ENCODE measurements at places on chromosomes 2 and 18. TPM values are rescaled to one million over a fixed set of nuclear protein-coding genes. Genes with fewer than 3 reads are reported as not detected.

DNA sequence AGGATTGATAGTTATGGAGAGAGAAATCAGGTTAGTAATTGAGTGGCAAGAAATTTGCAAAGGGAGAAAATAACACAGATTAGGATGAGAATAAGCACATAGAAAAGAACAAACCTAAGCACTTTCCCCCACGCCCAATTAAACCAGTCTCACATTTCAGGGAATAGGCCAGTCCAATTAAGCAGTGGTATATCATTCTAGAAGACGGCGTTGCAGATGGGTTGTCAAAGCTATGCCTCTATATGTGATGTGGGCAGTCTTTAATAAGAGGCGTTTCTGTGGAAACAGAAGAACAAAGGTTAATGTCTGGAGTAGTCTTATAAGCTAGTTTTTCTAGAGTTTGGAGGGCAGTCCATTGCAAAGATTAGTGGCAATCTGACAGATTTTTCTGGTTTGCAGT lies 61.6 kb downstream of the B3GNT2 start:
- no peak for DNase-seq

DNA sequence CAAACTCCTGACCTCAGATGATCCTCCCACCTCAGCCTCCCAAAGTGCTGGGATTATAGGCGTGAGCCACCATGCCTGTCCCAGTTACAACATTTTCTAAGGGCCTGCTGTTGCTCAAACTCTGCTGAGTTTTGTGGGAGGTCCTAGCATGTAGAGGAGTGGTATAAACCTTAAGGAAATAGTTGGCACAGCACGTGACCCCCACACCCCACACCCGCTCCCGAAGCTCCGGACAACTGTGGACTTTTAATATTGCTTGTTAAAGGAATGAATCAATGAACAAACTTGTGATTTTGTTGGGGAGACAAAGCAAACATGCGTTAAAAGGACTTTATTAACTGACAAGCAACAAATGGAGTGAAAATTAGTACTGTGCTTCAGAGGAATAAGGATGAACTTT lies 137.8 kb upstream of the GATA6 start:
- DNase-seq = no peak

Gene ATP6V1C2
- total RNA-seq = not detected

DNA sequence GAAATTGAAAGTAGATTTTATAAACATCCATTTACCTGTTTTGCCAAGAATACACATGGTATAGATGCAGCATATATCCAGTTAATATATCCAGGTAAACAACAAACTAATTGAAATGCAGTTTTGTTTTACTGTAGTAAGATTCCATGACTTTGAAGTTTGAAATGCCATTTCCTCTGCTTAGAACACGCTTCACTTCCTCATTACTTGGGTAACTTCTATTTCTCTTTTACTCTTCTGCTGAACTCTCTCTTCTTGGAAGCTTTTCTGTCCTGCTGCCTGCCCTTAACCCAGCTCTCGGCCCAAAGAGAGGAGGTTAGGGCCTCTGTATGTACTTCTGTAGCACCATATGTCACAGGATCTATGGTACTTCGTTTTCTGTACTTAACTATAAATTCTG lies 14.1 kb upstream of the IL1RL2 start:
- no peak for DNase-seq

Gene COLEC12
- 157 TPM for total RNA-seq

DNA sequence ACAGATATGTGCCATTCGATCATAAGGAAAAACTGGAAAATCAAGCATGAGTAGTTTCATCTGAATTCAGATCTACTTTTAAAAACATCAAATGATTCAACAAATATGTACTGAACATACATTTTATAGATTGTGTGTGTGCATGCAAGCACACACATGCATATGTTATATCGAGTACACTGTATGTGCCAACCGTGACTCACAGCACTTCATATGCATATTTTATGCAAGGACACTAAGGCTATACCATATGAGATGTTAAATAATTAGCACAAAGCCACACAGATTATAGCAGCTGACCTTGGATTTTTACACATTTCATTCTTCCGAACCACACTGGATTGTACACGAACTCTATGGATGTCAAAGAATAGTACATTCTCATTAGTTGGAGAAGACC lies 161.2 kb downstream of the DNAH7 start:
- DNase-seq = no peak

- no peak for DNase-seq
Measured at GRCh38 chr2:241567776-241568175, 9.2 kb downstream of the BOK start.

Gene SCN3A
- total RNA-seq = 0.38 TPM

DNA sequence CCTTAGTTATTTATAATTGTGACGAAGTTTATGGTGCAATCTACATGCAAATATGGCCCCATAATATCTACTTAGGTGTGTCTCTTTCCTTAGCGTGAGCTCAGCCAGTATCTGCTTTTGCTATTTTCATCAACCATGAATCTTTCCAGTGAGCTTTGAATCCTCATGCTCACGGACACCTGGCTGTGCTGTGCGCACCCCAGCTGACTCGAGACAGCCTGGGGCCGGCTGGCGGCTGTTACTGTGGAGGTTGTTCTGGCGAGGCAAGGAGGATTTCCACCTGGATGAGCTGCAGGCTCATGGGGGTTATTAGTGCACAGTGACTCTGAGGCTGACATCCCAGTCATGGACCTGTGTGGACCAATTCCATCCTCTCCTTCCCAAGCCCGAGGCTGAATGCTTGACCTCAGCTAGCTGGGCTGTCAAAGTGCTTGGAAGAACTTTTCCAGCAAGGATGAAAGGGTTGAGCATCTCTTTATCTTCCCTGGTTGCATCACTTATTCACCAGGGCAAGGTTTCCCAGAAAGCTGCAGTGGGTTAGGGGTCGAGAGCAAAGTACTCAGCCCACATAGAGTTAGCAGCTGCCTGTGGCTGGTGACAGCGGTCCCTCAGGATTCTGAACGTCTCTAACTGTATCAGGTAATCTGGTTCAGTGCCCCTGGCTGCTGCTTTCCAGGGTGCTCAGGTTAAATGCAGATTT lies 141.7 kb downstream of the ARL4C start:
- DNase-seq = no peak

DNA sequence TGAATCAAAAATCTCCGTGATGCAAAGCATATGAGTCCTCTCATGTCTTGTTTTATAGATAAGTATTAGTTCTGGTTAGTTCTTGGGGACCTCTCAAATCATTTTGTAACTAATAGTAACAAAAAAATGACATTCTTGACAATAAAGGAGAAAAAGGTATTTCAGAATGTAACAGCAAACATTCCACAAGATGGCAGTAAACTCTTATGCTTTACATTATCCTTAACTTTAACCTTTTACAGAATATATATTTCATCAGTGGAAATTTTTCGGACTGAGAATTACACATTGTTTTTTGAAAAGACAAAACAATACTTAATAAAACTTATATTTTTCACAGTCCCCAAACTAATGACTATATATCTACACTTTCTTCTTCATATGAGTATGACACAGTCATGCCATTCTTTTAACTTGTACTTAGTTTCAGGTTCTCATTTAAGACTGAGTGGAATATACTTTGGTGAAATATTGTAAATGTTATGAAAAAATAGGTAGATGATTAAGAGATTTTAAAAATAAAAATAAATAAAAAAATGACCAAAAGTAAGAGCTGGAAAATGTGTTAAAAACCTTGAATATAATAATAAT lies 142.9 kb upstream of the NXPH2 start:
- no peak for DNase-seq

DNA sequence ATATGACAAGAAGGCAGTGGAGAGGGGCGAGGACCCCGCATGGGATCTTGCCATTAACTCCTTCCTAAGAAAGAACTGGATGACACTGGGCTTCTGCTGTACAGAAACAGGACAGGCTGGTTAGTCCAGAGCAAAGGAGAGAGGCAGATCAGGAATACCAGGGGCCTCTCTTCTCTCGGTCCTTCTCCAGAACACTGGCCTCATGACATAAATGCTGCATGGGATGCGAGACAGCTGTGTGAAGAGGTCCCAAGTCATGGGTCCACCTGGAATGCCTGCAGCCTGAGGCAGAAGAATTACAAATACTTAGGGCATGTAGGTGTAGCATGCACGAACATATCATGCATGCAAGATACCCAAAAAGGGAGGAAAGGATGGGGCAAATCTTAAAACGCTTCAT lies 9.1 kb downstream of the MBOAT2 start:
- no peak for DNase-seq

Gene LOXHD1
- total RNA-seq = 0.23 TPM

DNA sequence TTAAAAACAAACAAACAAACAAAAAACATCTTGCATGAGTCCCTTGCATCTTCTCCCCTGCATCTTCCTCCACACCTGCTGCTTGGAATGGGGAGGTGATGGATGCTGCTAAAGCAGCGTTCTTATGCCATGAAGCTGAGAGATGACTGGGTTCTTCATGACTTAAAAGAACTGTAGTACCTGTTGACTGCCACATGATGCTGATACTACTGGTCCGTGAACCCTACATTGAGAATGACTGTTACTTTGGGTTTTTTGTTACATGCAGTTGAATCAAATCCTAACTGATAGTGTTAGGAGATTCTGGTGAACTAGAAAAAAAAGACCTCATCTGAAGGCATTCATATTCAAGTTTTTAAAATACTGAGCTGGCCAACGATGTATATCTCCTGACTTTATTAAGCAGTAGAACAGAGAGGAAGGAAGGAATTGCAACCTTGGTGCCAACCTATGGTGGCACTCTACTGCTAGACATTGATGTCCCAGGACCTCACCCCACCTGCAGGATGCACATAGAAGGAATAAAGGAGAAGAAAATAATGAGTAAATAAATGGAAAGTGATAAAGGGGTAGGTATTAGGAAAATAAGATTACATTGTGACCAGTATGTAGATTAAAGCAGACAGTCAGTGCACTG lies 63.2 kb upstream of the SPAG16 start:
- no peak for DNase-seq

Gene ACTR3
- 284 TPM for total RNA-seq

Gene SERPINB2
- total RNA-seq = not detected

DNA sequence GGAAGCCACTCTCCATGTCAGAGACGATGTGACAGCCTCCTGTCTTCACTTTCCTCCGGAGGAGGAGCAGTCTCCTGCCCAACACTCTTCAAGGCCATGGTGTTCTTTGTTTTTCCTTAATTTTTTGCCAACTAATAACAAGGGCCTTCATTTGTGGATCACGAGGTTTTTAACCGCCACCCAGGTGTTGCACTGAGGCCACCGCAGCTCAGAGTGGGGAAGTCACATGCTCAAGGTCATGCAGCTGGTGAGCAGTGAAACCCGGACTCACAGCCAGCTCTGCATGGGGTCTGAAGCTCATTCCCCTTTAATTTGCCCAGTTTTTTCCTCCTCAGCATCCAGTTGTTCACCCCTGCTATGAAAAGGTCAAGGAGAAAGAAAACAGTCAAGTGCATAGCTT lies 19.6 kb downstream of the ENOSF1 start:
- no peak for DNase-seq
